ENCODE measurements at places on chromosomes 2 and 18.
A peak's percentile ranks its signal among the peaks of the same experiment; 100 is the strongest.

- no peak for DNase-seq
Measured at GRCh38 chr2:179336782-179337534, 72.3 kb upstream of the SESTD1 start.

- DNase-seq, result no peak
Measured at GRCh38 chr2:133053541-133053940, 383.5 kb upstream of the LYPD1 start.

DNA sequence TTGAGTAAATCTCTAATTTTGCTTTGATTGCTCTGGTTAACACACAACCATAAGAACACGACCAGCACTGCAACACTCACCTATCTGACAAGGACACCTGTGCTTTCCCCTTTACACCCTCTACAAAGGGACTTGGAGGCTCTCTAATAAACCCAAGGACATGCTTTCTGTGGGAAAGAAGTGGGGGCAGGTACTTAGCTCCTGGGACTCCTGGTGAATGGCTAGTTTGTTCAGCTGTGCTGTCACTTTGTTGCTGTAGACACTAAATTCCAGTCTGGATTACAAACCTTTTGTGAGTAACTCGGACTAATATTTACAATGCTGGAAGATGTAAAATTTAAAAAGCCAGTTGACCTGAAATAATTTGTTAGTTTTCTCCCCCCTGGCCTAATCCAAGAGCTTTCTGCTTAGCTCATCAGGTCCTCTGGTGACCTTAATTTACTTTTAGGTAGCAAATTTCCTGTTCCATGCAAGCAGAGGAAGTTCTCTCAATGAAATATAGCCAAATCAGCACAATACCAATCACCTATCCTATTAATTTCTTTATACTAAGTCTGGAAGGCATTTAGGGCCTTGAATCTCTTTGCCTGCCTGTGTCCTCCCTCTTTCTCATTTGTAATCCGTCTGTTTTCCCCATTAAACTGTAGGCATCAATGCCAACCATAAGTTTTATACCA, 67.5 kb downstream of the PLCL1 start:
- DNase-seq, result no peak

- no peak for DNase-seq
Measured at GRCh38 chr2:54632733-54633692, 90.4 kb upstream of the EML6 start.

DNA sequence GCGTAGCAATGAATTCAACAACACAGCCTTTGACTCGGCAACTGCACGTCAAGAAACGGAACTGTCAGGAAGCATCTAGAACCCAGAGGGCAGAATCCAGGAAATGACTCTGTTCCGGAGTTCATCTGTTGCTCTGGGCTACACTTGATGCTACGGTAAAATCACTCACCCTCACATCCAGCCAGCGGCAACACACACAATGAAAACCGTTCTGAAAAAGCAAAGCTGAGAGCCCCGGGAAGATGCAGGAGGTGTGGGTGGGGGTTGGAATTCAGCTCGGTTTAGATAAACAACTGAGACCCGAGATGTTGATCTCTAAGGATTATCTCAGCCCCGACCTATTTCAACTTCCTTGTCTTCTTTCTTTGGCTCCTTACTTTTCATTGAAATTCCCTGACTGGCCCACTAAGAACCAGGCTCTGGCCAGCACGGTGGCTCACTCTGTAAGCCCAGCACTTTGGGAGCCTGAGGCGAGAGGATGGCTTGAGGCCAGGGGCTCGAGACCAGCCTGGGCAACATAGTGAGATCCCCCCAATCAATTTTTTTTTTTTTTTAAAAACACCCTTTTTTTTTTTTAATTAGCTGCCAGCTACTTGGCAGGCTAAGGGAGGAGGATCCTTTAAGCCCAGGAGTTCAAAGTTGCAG, 13.3 kb upstream of the RAB17 start:
- DNase-seq, result no peak

DNA sequence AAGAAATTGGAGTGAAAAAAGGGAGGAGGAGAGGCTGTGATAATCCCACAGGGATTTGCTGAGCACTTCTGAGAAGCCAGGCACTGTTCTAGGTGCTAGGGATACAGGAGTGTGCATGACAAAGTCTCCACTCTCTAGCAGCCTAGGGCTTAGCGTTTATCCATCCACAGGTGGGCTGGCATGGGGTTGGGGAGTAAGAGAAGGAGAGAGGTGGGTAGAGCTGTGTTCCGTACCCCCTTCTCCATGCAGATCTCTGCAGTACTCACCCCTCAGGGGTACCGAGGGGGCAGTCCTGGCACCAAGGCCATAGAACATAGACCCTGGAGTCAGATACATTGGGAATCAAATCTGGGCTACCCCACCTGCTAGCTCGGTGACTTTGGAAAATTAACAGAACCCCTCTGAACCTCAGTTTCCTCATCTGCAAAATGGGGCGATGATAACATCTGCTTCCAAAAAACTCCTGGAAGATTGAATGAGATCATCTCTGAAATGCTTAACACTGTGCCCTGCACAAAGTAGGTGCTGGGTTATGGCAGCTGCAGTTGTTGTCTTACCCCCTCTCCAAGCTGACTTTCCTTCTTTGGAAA, 18.6 kb downstream of the FOSL2 start:
- no peak for DNase-seq

DNA sequence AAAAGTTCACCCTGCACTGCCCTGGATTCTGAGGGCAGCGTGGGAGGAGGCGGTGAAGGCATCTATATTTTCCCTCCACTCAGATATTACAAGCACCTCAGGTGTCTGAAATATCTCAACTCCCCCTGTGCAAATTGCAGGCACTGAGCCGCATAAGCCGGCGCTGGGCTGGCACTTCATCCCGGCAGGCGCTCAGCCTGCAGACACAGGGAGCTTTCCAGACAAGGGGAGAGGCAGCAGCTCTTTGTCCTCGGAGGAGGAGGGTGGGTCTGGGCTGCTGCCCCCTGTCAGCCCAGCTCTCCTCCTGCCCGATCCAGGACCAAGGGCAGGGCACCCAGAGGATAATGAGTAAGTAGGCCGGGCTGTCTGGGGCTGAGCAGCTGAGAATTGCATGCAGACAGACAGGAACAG, 189.3 kb upstream of the MYT1L start:
- no peak for DNase-seq

GRCh38 chr2:180662521-180662920, 317.9 kb upstream of the UBE2E3 start:
- DNase-seq, result no peak

DNA sequence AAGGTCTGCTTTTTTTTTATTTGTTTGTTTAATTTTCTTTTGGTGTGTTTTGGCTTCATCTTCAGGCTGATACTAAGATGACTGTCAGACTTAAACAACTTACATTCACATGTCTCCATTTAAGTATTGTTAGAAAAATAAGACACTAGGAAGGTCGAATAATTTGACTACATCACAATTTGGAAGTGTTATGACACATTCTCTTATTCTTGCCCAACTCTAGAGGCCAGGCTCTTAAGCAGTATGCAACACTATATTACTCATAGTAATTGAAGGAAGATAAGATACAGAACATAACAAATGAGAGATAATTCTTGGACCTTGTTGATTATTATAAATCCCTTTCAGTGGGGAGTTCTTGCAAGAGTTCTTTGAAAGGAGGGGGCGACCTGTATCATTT, 295.3 kb upstream of the COL3A1 start:
- DNase-seq, result no peak

DNA sequence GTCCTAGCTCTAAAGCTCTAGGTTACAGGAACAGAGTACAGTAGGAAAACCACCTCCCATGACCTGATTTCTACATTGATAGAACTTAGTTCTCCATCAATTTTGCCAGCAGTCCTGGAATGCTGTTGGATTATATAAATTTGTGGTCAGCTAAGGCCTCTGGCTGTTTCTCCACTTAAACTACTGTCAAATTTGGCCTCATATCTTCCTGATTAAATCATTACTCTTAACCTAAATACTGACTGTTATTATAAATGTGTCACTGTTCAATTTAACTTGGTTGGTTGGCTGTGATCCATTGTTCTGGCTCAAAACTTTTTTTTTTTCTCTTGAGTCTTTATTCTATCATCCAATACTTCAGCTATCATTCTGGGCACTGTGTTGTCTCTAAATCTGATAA, 71.2 kb downstream of the TGFA start:
- no peak for DNase-seq

- DNase-seq, result no peak
Measured at GRCh38 chr18:22417496-22418188, at the start of gene CTAGE1. CTAGE1 (minus strand) TSS chr18:22417915; CDS start chr18:22417811, 104 bp downstream.

- no peak for DNase-seq
Measured at GRCh38 chr18:71168557-71169145, 879.8 kb downstream of the SOCS6 start.

DNA sequence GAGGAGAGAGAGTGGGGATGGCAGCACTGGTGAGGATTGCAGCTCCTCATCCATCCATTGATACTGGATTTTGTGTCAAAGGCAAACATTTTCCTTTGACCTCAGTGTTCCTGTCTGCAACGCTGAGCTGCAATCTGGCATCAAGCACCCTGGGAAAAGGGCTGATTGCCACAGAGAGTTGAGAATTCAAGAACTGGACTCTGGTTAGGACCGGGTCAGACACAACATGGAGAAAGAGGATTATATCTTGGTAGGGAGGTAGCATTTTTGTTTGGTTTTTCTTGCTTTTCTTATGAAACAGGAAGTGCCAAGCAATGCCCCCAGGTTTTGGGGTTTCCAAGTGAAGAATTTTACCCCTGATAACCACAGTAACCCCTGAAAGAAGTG, 81.9 kb upstream of the PKDCC start:
- no peak for DNase-seq

- no peak for DNase-seq
Measured at GRCh38 chr2:231029563-231029962, 7.8 kb upstream of the C2orf72 start.

DNA sequence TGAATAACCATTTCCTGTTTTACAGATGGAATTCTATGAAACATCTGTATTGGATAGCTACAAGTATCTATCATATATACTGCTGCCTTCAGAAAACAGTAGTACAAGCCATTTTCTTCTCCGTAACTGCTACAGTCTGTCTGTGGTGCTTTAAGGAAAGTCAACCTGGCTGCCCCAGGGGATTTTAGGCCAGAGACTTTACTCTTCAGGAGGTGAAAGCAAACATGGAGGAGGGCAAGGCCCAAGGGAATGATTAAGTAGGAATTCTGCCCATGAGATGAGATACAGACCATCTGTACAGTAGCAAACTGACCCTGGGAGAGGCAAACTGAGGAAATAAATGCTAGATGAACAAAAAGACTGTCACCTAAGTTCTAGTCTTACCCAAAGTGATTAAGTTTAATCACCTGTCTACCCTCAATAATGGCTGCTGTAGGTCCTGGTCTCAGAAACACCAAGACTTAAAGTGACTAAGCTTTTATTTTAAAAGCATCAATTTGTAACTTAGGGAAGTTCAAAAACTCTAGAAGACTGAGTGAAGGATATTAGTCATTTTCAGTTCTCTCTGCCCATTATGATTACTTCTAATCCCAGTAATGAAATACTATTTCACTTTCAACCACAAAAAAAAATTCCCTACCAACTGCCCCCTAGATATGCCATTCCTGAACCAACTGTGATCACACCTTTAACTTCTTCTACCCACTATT, 14.8 kb downstream of the MBD2 start:
- no peak for DNase-seq

DNA sequence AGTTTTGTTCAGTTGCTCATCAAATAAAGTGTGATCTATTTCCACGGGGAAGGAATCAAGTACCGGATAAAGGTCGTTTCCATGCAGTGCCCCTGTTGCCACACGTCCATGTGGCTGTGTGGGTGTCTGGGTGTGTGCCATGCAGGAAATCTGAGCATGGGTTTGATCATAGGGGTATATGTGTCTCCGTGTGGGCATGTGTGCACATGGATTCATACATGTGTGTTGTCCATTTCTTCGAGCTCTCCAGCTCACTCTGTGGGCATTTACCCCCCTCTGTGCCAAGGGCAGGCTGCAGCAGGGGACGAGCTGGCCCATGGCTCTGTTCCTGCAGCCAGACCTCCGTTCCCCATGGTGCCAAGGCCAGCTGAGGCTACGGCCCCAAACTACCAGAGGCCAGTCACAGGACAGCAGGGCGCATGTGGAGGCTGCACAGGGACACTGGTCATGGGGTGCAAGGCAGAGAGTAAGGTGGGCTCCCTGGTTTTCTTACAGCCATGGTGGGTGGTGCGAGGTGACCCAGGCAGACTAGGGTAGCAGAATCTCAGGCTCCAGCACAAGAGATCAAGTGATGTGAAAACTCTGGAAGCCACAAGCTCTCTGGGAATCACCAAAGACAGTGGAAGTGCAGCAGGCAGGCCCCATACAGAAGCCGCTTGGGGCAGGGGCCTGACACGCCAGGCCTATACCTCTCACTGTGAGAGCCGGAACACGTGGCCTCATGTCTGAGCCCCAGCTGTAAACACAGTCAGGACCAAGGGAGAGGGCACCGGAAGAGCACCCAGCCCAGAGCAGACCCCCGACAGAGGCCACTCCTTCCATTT, 66.4 kb upstream of the RAB6C start:
- DNase-seq, result no peak

DNA sequence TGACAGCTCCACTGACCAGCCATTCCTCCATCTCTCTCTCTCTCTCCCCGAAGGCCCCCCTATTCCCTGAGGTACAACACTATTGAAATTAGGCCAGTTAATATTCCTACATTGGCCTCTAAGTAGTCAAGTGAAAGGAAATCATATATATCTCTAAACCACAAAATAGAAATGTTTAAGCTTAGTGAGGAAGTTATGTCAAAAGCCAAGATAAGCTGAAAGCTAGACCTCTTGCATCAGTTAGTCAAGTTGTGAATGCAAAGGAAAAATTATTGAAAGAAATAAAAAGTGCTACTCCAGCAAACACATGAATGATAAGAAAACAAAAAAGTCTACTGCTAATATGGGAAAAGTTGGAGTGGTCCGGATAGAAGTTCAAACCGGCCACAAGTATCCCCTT, 301.3 kb upstream of the RBMS1 start:
- no peak for DNase-seq

GRCh38 chr2:118372886-118373830, 284.9 kb downstream of the INSIG2 start:
- no peak for DNase-seq

DNA sequence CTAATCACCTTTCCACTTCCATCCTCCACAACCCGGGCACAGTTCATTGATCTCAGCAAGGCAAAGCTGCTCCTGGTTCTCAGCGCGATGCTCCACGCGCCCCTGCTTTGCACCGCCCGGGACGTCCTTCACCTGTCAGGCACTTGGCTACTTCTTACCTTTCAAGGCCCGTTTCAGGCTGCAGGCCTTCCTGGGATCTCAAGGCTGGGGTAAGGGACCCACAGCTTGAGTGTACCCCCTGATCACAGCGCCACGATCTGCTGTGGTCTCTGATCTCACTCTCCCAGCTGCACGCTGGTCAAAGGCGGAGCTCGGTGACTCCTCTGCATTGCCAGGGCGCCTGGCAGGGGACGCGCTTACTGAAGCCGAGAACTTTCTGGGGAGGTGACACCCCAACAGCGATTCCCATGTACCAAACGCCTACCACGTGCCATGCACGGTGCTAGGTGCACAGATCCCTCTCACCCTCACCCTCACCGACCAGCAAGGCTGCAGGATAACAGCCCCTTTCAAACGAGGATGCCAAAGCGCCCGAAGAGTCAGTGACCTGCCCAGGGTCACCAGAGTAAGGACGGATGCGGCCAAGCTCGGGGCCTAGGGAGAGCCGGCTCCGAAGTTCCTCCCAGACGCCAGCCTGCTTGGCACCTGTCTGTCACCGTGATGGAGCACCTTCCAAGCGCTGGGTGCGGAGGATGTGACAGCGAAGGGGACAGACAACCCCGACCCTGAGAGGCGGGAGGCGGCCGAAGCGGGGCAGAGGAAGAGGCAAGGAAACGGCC, 818 bp downstream of the ITGB1BP1 start:
- peak; percentile 52 for DNase-seq
